Left forelimb (tissue), 1 donor: ENCODE measurements at places on chromosomes 6 and 20.

- DNase-seq, result no peak
Measured at GRCh38 chr6:62236784-62237183, 49.2 kb downstream of the KHDRBS2 start.

DNA sequence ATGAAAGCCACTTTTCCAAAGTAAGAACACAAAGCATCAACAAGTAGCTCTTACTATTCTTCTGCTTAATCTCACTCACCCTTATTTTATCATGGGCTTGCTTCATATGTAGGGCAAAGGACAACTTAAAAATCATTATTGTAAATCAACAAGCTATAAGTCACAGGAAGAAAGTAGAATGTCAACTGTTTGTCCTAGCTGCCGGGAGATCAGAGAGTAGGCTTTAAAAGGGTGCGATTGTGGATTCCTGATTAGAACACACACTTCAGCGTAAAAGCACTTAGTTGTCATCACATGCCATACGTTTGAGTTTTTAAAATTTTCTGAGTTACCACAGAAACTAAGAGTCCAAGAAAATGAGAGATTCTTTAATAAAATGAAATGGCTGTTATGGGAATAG, 44.4 kb upstream of the NHSL1 start:
- DNase-seq, result no peak

GRCh38 chr20:50920997-50921396, 10.2 kb downstream of the ADNP start:
- no peak for DNase-seq

GRCh38 chr6:132316970-132317369, 84.3 kb downstream of the MOXD1 start:
- no peak for DNase-seq

GRCh38 chr6:3663081-3663480, 88.4 kb downstream of the PXDC1 start:
- no peak for DNase-seq
